Amygdala (tissue), 56 donors: ENCODE measurements at places on chromosomes 7 and 10.

DNA sequence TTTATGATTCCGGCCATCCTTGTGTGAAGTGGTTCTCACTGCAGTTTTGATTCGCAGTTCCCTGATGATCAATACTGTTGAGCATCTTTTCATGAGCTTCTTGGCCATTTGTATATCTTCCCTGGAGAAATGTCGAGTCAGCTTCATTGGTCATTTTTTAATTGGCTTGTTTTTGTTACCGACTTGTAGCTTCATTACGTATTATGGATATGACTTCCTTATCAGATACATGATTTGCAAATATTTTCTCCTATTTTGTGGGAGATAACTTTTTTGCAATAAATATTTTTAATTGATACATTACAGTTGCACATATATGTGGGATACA lies 27.4 kb upstream of the TPK1 start:
- DNase-seq, result no peak

DNA sequence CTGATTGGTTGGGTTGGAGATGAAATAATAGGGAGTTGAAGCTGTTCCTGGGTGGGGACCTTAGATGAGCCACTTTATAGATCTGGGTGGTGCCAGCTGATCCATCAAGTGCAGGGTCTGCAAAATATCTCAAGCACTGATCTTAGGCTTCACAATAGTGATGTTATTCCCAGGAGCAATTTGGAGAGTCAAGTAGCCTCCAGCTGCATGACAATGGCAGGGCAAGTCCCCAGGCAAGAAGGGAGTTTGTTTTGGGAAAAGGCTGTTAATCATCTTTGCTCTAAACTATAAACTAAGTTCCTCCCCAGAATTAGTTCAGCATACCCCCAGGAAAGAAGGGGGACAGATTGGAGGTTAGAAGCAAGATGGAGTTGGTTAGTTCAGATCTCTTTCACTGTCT lies 47.7 kb upstream of the WAPL start:
- no peak for DNase-seq

- no peak for DNase-seq
Measured at GRCh38 chr10:29876008-29876555, 183.3 kb downstream of the JCAD start.

DNA sequence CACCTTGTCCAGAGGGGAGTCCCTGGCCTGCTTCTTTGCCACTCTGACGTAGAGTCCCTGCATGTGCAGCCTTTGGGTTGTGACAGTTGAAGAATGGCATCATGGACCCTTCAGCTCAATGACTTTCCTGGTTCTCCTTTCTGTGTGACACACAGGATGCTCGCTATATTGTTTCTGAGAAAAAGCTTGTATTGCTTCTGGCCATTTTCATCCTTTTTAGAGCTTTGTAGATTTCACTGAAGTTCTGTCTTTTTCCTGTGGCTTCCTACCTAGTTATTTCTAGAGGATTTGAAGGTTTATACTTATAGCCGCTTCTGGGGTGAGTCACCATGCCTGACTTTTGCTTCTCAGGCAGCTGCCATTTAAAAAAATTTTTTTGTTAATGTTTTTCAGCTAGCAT lies 27.0 kb downstream of the SND1 start:
- no peak for DNase-seq

DNA sequence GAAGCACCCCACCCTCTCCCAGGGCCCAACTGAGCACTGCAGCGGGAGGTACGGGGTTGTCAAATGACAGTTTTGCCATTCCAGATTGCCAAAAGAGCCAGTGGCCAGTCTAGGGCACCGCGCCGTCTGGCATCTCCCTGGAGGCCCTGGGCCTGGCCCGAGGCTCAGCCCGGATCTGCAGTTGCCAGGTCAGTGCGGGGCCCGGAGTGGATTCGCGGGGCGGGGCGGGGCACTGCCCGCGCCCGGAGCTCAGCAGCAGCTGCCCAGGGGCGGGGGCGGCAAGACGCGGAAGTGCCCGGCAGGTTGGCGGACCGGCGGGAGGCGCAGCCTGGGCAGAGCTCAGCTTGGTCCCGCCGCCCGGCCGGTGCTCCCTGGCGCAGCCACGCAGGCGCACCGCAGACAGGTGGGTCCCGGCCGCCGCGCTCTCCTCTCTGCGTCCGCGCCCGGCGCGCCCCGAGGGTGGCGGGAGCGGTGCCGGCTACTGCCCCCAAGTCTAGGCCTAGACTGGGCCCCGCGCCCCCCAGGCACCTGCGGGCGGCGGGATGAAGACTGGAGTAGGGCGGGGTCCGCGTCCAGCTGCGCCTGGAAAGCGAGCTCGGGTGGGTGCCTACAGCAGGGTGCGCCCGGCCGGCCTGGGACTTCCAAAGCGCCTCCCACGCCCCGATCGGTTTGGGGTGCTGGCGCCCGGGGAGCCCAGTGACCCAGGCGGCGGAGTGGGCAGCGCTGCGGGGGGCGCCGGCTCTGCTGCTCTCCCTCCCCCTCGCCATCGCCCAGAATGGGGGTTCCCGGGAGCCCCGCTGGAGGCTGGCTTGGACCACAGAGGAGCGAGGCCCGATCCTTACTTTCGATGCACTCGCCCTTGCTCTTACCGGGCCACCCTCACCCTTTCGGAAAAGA lies at the start of gene IRF5:
TSS of gene IRF5 (plus strand) at position 281 of the 897 bp plus-strand sequence. CDS start 4,155 bp downstream, outside the sequence.
- DNase-seq, result no peak

GRCh38 chr10:126425489-126426065 lies 37.3 kb upstream of the ADAM12 start:
- no peak for DNase-seq
